ENCODE measurements at places on chromosomes 4 and X.

- DNase-seq = no peak
Observed at GRCh38 chrX:118825227-118825626, 1.6 kb downstream of the ZCCHC12 start.

DNA sequence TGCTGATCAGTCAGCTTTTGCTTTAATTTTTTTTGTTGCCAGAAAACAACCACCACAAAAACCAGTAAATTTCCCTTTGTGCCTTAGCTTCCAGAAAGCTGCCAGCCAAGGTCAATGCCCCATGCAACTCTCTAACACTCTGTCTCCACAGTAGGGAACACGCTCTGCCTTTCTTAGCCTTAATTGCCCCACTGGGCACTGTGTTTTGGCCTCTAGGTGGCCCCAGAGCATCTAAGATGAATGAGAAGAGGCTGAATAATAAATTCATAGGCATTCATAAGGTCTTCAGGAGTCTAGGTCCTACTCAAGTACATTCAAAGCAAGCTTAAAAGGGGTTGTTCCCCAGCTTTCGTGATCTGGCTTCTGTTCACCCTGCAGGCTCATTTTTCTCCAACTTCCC lies 57.7 kb upstream of the PASD1 start:
- peak; percentile 5 for DNase-seq

- no peak for DNase-seq
Observed at GRCh38 chr4:3486541-3487540, 23.7 kb downstream of the DOK7 start.

DNA sequence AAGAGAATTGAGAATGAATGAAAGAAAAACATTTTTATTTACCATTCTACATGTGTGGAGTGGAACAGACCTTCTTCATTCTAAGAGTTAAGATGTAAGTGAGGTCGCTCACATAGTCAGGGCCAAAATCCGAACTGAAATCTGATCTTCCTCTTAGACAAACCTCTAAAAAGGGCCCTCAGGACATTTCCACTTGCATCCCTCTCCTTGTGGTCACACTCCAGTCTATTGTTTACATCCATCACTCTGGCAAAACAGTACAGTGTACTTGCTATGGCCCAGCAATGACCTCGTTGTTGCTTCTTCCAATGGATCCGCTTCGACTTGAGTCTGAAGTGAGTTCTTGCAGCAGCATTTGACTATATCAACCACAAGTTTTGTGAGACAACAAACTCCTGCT lies 54.2 kb downstream of the MOSPD2 start:
- no peak for DNase-seq

All from activated CD4-positive, alpha-beta T cell treated with anti-CD3 and anti-CD28 coated beads, Interleukin-2, amount 50 U/mL, for 48 hours (primary cell).